Effector memory CD8-positive, alpha-beta T cell (primary cell): ENCODE measurements at places on chromosomes 6 and 20.

- DNase-seq: no peak
Measured at GRCh38 chr6:91412532-91412931, 825.7 kb upstream of the MAP3K7 start.

GRCh38 chr6:121338956-121339355 is 4.7 kb upstream of the TBC1D32 start:
- DNase-seq: no peak

- DNase-seq: no peak
Measured at GRCh38 chr20:10705801-10706459, 32.1 kb upstream of the JAG1 start.

DNA sequence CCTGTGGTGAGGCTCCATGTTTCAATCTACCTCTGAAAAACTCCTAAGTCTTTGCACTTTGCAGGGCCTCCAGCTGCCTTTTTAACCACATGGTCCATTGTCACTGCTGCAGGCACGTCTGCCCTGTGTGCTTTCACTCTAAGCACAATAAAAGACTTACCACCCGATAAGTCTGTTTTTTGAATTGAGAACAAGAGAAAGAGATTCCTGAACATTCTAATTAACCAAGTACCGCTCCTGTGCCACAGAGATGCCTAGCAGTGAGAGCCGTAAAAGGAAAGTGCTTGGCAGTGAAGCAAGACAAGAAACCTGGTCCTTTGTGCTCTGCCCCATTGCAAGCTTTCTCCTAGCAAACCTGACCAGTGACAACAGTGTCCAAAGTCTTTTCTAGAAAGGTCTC is 487.6 kb upstream of the FLRT3 start:
- DNase-seq: no peak

GRCh38 chr20:50399917-50400704 is 110.1 kb upstream of the PTPN1 start:
- DNase-seq: no peak

DNA sequence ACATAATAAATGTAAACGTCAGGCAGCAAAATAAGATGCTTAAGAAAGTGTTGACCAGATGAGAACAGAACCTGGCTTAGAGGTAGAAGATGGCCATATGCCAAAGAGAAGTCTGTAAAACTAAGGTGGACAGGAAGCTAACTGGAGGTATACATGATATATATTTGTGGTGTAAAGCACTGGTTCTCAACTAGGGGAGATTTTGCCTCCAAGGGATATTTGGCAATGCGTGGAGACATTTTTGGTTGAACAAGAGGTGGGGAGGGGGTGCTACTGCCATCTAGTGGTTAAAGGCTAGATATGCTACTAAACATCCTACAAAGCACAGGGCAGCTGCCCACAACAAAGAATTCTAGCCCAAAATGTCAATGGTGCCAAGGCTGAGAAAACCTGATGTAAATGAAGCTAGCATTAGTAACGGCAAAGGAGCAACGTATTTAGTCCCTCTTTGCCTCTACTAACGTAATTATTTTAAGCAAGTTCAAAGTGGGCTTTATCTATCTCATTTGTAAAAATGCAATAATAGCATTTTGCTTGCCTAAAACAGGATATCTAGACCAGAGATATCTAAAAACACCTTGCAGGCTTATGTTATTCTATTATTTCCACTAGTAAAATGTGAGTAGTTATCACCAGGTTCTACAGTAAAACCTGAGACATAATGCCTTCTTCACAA is 182.6 kb downstream of the RNGTT start:
- DNase-seq: peak; percentile 48

DNA sequence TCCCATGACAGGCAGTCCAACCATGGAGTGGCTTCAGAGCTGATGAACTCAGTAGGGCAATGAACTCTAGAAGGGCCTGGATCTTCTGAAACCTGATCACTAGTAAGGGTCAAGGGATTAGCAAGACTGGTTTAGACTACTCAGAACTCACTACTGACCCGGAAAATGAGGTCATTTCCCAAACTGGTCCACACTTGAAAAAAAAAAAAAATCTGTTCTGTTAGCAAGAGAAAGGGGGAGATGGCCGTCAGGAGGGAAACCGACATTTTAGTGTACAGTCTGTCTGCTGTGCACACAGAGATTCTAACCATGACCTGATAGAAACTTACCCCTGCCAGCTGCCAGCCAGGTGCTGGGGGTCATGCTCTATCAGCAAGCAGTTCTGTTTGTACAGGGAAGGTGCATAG is 262.4 kb upstream of the AGPAT4 start:
- no peak for DNase-seq

DNA sequence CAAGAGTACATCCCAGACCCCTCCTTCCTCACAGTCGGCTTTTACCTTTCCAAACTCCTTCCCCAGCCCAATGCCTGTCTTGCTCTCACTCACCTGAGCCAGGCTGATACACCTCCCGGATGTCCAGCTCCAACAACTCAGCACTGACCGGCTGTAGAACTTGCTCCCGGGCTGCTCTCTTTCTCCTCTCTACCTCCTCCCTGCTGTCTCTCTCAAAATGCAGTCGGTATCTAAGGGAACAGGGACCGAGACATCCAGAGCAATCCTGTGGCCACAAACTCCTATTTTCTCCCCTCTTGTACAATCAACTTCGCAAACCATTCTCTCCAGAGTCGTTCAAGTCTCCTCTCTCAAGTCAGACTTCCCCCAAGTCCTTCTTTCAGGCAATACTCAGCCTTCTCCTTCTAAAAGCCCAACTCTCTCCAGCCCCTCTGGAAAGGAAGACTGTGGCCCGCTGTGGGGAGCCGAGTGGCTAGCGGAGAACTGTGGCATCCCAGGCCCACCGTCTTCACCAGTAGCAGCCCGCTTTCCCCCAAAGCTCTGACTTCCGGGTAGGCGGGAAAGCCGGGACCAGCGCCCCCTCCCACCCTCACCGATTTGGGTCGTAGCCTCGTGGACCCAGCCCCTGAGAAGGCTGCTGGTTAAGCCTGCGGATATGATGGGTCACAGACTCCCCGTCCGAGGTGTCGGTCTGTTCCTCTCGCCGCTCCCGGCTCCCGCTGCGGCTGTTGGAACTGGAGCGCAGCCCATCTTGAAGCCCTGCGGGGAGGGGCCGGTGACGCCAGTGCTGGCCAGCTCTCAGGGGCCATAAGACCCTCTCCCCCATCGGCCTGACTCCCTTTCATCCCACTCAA is 1.1 kb downstream of the GNL1 start:
- DNase-seq: no peak

- DNase-seq: no peak
Measured at GRCh38 chr6:143486752-143487151, 24.8 kb downstream of the FUCA2 start.

DNA sequence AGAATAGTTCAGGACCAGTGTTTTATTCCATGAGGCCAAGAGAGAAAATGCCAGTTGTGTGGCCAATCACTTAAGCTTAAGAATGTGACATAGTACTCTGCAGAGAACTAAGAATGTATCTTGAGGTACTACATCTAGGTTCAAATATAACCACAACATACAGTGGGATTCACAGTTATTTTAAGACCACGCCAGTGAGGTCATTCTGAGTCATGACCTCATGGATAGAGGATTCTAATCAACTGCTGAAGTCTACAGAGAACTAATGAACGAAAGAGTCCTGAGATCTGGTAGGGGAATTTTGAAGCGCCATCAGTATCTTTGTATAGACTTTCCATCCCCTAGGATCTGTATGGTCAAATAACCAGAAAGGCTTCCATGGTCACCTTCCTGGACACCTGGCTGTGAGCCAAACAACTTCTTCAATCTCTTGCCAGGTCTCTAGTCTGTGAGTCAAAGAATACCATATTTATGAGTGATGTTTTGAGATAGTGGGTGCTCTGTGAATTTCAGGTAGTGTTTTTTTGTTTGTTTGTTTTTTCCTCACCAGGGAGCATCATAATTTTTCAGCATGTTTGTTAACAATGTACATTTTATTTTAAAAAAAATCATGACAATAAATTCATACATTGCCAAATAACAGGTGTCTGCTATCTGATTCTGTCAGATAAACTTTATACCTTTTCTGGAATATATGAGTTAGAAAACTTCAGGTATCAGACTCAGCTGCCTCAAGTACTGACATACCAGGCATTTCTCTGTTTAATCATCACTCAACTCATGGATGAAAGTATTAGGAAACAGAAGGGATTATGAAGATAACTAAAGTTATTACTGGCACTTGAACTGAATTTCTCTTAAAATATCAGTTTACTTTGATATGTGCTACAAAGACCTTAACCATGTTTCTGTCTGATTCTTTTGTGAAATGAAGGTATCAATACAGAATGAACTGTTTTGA is 217.9 kb downstream of the PLCB4 start:
- DNase-seq: no peak

DNA sequence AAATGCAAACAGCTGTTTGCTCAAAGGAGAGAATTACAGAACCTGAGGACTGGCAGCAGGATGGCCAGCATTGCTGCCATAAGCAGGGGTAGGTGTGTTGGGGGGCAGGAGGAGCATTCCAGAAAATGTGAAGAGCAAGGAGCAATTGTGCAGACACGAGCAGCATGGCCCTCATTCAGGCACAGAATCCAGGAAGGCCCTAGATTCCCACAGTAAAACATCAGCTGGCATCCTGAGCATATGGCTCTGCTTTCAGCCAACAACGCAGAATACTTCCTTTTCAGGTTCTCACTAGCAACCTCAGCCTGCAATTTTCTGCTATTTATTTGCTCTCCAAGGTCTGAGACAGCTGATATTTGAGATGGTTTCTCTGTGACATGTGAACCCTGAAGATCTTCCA is 243.4 kb upstream of the POU3F2 start:
- no peak for DNase-seq

DNA sequence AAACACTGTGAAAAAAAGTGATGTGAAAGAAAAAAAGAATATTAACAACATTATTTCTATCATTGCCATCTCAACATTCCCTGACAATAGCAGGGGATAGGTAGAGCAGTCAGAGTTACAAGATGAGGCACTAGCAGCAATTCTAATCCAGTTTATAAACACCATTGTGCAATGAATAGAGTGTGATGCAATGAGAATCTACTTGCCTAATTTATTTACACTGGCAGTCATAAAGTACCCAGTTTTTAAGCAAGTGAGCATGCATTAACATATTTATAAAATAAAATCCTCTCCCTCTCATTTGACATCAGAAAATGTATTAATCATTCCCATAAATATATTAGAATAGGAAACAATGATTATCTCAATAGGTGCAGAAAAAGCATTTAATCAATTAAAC is 2.5 kb upstream of the MANEA start:
- no peak for DNase-seq

DNA sequence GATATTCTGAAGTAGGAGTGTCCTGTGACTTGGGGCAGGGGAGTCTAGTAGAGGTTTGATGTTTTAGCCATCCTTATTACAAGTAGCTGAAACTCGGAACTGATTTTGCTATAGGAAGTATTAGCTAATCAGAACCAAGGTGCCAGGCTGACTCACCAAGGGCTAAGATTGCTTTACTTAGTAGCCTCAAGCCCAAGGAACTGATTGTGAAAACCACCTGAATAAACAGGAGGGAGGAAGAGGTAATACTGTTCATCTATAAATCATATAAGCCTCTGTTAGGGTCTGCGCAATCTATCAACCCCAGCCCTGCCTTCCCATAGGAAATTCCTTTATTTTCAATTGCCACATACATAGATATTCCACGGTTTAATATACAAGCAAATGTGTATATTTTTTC is 54.4 kb downstream of the GNAS start:
- no peak for DNase-seq

DNA sequence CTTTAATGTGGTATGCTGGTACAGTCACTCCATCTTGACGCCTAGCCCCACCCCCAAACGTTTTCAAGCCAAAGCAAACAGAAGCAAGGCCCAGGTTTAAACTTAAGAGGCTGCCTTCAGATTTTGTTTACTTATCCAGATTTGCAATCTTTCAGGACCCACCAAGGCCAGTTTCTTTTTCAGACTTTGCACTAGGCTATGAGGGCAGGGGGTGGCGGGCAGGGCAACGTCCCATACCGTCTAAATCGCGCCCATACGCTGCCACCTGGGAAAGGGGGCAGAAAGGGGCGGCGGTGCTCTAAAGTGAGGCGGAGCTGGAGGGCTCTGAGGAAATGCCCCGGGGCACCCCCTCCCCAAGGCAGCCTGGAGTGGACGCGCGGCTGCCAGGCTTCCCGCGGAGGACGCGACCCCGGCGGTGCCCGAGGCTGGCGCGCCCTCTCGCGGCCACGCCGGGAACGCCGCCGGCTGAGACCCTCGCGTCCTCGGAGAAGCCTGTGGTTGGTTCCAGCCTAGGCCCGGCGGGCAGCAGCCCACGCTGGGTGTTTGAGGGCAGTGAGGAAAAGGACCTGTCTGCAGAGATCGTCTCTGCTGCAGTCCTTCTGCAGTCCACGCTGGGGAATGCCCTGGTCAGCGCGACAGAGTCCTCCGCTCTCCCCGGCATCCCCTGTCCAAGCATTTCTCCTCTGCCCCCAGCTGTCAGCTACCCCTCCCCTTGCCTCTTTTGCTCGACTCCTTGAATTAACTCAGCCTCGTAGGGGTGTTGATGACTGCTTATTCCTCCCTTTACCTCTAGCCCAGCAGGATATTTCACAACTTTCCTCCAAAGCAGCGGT is 129.2 kb upstream of the PRND start:
- peak; percentile 53 for DNase-seq

- no peak for DNase-seq
Measured at GRCh38 chr6:128491610-128492206, 28.7 kb downstream of the PTPRK start.

DNA sequence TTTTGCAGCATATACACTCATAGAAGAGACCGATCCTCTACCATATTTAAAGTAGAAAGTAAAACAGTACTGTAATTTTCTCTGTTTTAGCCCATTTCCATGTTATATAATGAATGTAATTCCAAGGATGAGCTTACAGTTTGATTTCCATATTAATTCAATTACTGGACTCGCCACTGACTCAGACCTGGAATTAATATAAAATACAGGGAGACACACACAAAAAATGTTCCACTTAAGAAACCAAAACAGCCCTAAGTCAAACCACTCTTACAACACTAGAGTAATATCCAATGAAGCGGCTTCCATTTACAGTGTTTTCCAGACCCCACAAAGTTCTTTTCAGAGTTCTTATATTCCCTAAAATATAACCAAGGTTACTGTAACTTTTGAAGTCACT is 110.6 kb downstream of the BACH2 start:
- DNase-seq: no peak

DNA sequence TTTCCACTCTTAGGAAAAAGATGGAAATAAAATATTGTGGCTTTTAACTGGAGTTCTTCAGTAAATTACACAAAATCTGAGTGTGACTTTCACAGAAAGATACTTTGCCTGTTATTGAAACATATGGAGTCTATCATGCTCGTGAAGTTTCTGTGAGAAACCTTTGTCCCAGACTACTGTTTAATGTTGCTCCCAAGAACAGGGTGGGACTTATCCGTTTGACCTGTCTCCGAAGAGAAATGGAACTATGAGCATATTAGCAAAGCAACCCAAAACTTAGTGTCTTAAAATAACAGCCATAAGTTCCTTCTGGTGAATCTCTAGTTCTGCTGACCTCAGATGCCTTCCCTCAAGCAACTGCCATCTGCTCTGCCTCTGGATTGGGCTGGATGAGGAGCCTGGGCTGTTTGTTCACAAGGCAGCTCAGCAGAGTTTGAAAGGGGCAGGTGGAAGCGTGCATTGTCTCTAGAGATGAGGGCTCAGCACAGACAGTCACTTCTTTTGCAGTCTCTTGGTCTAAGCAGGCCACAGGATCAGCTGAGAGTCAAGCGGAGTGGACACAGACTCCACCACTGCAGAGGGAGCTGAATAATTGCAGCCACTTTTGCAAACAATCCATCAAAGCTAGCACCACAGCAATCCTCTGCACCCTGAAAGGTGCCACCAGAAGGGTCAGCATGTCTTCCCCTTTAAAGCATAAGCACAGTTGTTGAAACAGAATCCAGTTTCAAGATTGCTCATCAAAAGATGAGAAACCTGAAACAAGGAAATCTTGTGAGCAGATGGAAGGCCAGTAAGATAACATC is 52.8 kb downstream of the MYB start:
- no peak for DNase-seq

- DNase-seq: no peak
Measured at GRCh38 chr20:18694071-18694470, 106.2 kb downstream of the DTD1 start.
